ENCODE measurements at places on chromosomes 5 and 9.

DNA sequence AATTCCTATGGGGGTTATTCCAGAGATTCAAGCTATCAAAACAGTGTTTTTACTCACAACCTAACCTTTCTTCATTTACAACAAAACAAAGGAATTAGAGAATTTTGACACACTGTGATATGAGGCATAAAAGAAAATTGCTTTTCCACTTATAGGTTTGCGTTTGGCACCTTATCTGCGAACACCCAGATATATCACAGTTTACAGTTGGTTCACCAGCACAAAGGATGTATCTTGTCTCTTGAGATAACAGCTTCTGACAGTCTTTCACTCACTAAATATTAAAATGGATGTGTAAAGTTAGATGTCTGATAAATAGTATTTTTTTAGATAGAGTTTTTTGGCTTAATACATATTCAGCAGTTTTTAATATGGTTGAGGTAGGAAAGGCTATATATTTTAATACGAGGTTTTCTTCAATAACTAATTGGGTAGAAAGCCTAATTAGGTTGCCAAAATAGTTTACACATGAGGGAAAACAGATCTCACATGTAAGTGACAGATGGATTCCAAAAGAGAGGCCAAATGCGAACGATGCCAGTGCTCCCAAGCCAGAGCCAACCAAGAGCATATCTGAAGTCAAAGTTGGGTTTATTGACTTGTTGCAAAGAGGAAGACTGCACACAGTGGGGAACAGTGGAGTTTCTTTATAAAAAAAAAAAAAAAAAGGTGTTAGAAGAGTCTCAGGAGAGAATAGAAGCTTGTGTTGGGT lies 1495.2 kb downstream of the MAT2B start:
- DNase-seq: no peak

DNA sequence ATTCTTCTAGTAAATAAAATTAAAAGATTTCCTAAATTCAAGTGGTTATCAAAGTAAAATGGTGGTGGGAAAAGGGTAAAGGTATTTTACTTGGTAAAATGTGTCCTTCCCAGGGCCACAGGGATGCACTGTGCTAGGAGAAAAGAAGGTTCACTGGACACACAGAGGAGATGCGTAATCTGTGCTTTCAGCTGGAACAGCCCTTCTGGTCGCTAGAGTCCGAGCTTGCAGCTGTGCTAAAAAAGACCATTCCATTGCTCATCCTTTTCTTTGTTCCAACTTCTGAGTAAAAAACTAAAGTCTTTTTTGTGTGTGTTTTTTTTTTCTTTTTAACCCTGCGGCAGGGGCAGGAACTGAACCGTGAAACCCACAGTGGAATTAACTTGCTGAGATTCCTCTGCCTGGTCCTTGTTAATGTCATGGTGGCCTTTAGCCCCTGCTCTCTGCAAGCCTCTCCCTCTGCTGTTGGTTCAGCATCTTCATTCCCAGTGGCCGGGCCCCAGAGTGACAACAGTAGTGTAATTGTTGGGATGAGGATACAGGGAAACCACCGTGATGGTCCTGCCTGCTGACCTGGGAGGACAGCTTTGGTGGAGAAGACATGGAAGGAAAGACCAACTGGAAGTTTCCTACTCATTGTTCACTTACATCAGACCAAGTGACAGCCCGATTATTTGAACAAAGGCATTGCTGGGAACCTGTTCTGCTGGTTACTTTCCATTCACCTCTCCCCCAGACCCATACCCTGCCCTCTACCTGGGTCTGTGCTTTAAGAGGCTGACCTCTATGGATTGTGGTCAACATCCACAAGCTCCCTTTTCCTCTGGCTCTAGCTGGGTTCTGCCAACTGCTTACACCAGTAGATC lies 31.9 kb upstream of the FSTL4 start:
- DNase-seq: no peak

DNA sequence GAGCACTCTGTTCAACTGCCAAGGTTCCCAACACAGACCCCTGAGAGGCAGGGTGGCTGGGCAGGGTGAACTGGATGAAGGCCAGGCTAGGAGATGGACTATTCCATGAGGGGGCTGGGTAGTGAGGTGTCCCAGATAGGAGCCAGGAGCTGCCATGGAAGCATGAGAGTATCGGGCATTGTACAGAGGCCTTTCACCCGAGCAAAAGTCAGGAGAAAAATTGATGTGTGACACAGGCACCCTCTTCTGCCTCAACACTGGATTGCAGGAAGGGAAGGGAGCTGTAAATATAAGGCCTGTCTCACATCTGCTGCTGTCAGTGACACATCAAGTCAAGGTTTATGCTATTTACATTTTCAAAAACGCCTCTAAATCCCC lies 74.6 kb downstream of the UBAP1 start:
- no peak for DNase-seq

GRCh38 chr9:3760031-3760430 lies 234.2 kb upstream of the RFX3 start:
- DNase-seq: no peak

DNA sequence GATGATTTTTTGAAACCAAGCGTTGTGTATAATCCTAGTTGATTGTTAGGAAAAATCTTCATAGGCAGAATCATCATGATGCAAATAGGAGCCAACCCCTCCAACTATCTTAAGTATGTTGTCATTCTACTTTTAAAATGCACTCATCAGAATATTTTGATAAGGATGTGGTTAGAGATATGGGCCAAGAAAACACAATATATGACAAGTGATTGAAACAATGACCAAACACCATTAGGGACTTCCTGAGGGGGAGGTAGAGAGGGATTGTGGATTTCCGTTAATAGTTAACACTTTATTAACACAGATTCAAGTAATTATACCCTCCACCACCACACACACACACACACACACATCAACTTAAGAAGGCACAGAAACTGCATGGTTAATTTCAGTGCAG lies 143.3 kb downstream of the ARSB start:
- DNase-seq: no peak

- DNase-seq: no peak
Measured at GRCh38 chr5:110968246-110969005, 103.1 kb upstream of the TSLP start.

GRCh38 chr9:124263213-124263612 lies 5.5 kb downstream of the NEK6 start:
- no peak for DNase-seq

GRCh38 chr5:74250304-74251102 lies 390.0 kb downstream of the ENC1 start:
- DNase-seq: no peak

DNA sequence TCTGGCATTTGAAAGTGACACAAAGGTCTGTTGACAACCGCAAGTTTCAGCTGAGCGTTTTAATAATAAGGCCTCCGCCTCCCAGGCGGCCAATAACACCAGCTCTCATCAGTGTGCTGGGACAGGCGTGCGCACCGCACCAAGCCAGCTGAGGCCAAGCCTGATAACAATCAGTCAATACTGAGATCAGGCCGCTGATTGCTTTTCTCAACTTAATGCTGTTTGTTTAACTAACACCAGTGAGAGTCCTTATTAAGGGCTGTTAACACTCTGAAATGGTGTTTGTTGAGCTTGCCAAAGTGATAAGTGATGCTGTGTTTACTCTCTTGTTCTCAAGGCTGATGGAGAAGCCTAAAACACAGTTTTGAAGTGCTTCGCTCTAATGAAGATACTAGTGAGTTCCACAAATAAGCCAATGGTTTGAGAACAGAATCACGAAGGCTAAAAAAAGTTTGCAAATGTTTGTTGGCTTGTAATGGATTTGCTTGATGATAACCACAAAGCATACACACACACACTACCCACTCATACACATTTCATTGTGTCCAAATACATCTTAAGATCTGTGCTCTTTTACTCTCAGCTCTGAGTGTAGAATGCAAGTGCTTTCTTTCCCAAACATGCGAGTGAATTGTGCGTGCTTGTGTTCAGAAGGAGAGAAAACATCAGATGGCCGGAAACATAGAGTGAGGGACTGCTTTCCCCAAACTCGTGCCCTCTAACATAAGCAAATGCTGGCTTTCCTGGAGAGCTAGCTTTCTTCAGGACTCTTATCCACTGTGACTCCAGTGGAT lies 330.4 kb upstream of the KLF4 start:
- no peak for DNase-seq

DNA sequence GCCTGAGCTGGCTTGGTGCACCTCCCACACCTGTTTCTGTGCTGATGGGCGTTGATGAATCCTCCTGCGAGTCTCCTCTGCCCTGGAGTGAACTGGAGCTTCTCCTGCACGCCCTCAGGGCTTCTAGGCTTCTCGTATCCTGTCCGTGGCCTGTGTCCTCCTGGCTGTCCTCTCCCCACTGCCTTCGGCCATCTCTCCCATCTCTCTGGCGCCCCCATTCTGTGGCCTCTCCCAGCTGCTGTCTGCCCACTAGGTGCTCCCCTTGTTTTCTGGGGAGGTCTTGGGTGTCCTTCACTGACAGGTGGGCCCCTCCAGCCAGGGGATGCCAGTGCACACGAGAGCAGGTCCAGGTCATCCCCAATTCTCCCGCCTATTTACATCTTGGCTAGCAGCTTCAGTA lies 28.8 kb downstream of the AHRR start:
- DNase-seq: peak; percentile 55

GRCh38 chr9:105282870-105283621 lies 38.6 kb downstream of the SLC44A1 start:
- DNase-seq: no peak

DNA sequence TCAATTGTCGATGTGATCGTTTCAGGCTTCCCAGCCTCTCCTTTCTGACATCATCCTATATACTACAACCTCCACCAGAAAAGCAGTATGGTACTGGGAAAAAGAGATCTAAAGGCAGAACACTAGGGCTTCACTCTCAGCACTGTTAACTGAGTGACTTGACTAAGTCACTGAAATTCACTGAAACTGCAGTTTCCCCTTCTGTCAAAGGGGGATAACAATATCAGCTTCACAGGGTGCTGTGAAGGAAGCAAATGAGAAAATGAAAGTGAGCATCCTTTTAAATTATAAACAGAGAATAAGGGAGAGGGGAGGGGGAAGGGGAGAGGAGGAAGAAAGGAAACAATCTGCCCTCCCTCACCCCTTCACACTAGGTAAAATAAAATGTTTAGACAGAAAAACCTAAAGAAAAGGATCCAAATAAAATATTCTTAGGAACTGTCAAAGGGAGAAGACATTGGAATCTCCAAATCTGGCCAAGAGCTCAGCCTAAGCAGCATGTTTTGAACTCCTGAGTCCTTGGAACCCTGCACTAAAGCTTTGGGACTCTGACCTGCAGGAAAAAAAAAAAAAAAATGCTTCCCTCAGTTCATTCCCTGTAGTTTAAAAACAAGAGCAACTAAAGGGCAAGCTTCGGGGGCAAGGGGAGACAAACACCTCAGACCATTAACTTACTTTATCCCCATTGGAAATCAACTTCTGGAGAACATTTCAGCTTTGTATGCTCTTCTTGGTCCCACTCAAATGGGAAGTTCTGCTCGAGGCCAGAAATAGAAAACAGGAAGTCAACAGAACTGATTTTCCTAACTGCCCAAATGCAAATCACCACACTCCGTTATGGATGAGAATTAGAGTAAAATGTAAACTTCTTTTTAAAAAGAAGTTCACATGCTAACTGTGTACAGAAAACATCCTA lies 178.3 kb downstream of the DEPDC1B start:
- DNase-seq: no peak

DNA sequence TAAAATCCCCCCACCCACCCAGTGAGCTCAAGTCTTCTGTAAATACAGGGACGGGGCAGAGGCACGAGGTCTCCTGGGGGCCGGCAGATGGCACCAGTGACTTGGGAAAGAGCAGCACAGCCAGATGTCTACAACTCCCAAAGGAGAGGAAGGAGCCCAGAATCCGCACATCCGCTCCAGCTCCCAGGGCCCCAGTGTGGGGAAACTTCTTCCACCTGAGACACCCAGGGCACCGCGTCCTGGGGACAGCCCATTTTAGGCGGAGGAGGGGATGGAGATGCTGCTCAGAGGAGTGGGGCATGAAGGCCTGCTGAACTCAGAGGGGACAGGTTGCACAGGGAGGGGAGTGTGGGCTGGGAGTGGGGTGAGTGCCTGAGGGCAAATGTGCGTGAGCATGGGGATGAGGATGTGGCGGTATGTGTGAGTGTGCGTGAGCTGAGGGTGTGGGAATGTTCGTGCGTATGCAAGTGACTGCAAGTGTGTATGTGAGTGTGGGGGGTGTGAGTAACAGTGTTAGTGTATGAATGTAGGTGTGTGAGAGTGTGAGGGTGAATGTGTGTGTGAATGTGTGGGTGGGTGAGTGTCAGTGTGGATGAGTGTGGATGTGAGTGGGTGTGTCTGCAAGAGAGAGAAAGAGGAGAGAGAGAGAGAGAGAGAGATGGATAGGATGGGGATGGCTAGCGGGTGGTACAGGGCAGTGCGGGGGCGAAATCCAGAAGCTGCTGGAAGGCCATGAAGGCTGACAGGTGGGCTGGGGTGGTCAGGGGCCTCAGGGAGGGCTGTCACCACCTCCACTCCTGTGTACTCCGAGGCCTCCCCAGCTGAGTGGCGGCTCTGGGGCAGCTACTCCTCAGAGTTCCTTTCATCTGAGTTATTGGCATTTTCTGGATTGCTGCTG lies 63.5 kb downstream of the DUSP1 start:
- no peak for DNase-seq

- DNase-seq: no peak
Measured at GRCh38 chr5:40497573-40497972, 182.1 kb upstream of the PTGER4 start.

DNA sequence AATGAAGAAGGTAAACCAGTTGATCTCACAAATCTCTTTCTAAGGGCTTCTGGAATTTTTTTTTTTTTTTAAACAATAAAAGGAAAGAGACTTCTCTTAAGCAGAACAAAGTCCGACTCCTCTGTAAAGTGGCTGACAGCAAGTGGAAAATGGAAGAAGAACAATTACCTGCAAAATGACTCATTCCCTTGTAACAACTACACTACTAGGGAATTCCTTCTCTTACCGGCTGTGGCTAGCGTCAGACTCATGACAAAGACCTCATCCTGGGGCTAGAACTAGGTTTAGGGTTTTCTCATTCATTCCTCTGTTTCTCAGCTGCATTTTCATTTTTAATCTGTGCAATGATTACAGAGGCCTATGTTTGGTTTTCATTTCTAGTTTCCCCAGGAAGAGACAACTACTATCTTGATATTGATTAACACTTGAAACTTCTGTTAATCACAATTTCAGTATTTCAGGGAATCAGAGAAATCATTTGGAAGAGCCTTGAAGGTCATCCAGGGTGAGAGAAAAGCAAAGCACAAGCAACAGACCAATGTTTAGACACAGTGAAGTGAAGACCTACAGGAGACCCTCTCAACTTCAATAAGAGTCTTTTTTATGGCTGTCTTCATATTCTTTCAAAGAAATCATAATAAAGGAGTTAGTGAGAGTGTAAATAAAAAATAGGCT lies 437.9 kb downstream of the RAB3C start:
- DNase-seq: no peak

- no peak for DNase-seq
Measured at GRCh38 chr5:59143926-59144333, 561.1 kb downstream of the RAB3C start.

DNA sequence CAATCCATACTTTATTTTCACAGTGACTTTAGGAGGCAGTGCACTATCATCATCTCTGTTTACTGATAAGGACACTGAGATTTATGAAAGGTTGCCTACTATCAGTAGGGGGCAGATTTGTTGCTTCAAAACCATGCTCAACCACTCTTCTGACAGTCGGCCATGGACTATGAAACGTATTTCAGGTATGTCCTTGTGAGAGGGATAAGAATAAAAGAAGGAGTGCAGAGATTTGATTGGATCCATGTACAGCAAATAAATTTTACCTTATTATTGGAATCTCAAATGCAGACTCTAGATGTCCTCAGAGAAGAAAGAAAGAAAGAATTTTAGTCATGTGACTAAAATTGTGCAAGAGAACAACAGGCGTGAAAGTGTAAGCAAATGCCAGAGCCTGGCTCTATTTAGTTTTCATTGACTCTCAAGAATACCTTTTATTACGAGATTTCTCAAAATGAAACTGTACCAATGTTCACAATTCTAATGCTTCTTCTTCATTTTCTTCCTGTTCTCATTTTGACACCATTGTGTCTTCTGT lies 296.6 kb upstream of the RASA1 start:
- DNase-seq: no peak
